ENCODE measurements at places on chromosomes 7 and 10.

DNA sequence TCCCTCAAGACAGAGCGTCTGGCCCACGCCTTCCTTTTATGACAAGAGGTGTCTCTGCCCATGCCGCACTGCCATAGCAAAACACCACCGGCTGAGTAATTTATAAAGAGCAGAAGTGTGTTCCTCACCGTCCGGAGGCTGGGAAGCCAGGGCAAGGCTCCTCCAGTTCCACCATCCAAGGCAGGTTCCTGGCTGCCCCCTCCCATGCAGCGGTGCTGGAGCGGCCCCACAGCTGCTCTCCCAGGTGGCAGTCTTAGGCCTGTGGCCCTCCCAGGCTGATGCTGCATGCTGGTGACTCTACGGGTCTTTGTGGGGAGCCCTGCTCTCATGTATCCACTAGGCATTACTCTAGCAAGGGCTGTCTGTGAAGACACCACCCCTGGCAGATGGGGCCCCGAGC is 113.1 kb downstream of the TCERG1L start:
- no peak for DNase-seq

GRCh38 chr7:66964411-66964810 is 31.0 kb downstream of the SBDS start:
- no peak for DNase-seq

GRCh38 chr7:54858008-54858692 is 99.1 kb upstream of the SEC61G start:
- DNase-seq: no peak

GRCh38 chr7:37231613-37232012 is 217.1 kb downstream of the ELMO1 start:
- DNase-seq: no peak

DNA sequence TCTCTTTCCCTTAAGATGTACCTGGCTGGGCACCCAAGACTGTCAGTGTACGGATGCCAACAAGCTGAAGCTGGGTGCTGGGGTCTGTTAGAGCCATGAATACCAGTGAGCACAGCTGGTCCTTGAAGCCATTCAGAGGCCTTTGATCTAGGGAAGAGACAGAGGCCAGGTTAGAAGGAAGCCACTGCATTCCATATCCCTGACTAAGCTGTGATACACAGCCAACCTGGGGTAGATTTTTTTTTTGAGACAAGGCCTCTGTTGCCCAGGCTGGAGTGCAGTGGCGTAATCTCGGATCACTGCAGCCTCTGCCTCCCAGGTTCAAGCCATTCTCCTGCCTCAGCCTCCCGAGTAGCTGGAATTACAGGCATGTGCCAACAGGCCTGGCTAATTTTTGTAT is 20.8 kb downstream of the ZDHHC16 start:
- DNase-seq: no peak

- DNase-seq: peak; percentile 14
Observed at GRCh38 chr7:75727881-75728593, 10.7 kb downstream of the HIP1 start.

DNA sequence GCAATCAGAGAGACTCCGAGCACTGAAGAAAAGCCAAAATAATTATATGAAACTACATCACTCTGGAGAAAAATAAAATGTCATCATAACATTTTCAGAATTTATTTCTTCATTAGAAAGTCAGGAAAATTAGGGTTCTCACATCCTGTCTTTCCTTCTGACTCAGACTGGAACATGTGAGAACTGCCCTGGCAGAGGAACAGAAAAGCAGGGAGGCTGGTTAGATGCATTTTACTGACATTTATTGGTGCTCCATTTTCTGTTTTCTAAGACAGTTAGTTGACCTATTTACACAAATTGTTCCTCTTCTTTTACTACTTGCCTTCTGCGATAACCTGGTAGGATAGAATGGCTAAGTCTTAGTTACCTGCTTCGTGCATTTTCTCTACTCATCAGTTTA is 58.6 kb upstream of the ANK3 start:
- DNase-seq: no peak

- no peak for DNase-seq
Observed at GRCh38 chr7:31875424-31875823, 188.4 kb downstream of the PPP1R17 start.

DNA sequence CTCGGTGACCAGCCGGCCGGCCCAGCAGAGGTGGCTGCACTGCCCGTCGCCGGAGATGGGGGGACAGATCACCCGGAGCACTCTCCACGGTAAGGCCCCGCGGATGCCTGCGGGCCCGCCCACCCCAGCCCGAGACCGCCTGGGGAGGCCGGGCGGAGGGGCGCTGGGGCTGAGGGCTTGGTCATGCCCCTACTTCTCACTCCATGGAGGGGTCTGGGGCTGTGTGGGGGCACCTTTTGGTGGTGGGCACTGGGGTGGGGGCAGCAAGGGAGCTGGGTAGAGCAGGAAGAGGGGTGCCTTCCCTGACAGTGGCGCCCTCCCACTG is 61.8 kb downstream of the NEURL1 start:
- no peak for DNase-seq

DNA sequence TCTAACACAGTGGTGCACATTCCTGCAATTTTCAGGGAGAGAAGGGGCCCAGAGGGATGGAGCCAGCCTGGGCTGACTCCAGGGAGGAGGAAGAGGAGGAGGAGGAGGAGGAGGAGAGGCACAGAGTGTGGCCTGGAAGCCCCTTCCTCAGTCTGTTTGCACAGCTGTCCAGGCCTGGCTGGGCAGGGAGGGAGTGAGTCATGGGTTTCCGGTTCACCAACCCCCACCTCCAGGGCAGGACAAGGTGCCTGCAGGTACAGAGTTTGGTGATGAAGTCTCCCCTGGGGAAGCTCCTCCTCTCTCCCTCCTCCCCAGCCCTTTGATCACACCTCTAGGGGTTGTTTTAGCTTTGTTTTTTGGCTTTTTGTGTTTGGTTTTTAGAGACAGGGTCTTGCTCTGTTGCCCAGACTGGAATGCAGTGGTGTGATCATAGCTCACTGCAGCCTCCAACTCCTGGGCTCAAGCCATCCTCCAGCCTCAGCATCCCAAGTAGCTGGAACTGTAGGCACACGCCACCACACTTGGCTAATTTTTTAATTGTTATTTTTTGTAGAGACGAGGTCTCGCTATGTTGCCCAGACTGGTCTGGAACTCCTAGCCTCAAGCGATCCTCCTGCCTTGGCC is 77.5 kb upstream of the CUX1 start:
- no peak for DNase-seq

- DNase-seq: peak; percentile 91
Observed at GRCh38 chr7:157502701-157503111, 165.9 kb downstream of the DNAJB6 start.

DNA sequence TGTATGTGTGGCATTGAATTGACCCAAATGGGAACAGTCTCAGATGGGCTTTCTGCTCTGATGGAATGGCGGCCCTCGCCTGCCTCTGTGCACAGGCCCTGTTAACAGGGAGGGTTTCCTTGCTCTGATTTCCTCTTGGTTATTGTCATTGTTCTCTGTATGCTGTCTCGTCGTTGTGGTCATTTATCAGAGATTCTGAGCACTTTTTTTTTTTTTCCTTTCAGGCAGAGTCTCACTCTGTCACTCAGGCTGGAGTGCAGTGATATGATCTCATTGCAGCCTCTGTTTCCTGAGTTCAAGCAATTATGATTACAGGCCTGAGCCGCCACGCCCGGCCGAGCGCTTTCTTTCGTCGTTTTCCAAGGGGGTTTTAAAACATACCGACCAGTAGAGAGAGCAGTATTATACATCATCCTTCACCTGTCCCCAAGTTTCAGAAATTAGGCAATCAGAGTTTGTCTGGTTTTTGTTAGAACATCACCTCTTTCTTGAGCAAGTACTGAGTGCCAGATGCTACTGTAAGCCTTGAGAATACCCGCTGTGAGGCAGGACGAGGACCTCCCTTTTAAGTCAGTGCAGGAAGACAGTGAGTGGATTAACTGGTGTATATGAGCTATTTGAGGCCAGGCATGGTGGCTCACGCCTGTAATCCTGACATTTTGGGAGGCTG is 6.5 kb downstream of the CHST12 start:
- no peak for DNase-seq

DNA sequence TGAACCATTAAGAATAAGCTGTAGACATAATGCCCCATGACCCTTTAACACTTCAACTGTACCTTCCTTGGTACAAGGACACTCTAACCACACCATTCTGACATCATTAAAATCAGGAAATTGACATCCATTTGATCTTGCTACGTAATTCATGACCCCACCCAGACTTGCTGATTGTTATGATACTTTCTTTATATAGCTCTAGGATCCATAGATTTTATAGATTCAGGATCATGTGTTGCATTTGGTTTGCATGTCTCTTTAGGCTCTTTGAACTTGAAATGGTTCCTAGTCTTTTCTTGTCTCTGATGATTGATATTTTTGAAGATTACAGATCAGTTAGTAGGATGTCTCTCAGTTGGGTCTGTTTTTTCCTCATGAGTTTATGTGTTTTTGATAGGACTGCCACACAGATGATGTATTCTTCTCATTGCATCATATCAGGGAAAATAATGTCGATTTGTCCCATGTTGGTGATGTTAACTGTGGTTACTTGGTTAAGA is 13.5 kb downstream of the CCM2 start:
- no peak for DNase-seq

GRCh38 chr7:20114468-20114867 is 102.7 kb downstream of the MACC1 start:
- no peak for DNase-seq

DNA sequence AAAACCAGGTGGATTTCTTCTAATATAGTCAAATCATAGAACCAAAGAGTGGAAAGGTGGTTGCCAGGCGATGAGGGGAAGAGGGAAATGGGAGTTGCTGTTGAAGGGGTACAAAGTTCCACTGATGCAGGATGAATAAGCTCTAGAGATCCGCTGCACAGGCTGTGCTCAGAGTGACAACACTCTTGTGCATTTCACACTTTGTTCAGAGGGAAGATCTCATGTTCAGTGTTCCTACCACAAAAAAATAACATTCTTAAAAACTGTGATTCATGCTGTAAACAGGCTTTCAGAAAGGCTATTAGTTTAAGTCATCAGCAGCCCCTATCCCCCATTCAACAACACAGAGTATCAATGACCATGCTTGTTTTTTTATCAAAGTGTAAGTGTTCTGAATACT is 213.8 kb downstream of the COBL start:
- no peak for DNase-seq

GRCh38 chr7:114081606-114082425 is 163.0 kb upstream of the PPP1R3A start:
- DNase-seq: no peak

Data from CD4-positive, alpha-beta T cell (primary cell).